Renal cortex interstitium (tissue), 15 donors: ENCODE measurements at places on chromosomes 12 and 14.

GRCh38 chr14:51209457-51209856, 30.6 kb upstream of the TMX1 start:
- DNase-seq: no peak

DNA sequence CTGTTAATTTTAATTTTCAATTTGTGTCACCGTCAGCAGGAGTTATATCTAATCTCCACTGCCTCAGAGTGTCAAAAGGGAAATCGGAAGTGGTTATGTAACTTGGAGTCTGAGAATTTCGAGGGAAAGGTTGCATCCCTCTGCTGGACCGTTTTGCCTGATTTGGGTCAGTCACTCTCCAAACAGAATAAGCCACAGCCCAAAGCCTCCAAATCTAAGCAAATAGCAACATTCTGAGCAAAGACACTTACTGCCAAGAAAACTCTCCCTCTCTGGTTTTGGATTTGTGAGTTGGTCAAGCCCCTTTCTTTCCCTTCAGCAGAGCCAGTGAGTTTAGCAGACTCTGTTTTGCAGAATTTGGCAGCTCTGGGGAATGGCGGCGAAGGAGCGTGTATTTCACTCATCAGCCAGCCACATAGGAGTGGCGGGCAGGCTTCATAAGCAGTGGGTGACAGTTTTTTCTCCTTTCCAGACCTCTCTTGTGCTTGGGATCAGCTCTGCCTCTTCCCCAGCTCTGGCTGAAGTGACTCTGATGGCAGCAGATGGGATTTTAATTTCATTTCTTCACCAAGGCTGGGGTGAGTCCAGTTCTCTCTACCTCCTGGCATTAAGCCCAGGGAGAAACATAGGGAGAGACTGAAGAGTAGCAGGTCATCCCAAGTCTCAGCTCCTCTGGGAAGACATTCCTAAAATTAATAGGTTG, 218.7 kb upstream of the NOS1 start:
- DNase-seq: no peak

DNA sequence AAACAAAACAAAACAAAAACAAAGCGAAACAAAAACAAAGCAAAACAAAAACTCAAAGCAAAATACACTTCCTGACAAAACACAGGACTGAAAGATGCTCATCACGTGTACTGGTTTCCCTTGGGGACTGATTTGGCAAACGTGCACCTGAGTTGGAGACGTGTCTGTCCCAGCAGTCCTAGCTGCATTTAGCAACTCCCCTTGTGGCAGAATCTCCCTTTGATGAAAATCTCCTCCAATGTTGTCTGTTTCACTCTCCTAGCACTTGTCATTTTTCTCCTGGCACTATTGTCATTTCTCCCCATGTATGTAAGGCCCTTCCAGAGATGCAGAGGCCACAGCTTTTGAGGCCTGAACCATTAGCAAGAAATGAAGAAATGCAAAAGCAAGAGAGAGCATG, 6.8 kb upstream of the SLC24A4 start:
- DNase-seq: no peak

- DNase-seq: no peak
These were observed 136.5 kb upstream of the VRK1 start for GRCh38 chr14:96660667-96661066.

GRCh38 chr14:24325963-24326362, 8.9 kb downstream of the ADCY4 start:
- no peak for DNase-seq
